ENCODE measurements at places on chromosomes 12 and 14.

- DNase-seq, result no peak
Measured at GRCh38 chr14:54048311-54048710, 91.7 kb upstream of the BMP4 start.

DNA sequence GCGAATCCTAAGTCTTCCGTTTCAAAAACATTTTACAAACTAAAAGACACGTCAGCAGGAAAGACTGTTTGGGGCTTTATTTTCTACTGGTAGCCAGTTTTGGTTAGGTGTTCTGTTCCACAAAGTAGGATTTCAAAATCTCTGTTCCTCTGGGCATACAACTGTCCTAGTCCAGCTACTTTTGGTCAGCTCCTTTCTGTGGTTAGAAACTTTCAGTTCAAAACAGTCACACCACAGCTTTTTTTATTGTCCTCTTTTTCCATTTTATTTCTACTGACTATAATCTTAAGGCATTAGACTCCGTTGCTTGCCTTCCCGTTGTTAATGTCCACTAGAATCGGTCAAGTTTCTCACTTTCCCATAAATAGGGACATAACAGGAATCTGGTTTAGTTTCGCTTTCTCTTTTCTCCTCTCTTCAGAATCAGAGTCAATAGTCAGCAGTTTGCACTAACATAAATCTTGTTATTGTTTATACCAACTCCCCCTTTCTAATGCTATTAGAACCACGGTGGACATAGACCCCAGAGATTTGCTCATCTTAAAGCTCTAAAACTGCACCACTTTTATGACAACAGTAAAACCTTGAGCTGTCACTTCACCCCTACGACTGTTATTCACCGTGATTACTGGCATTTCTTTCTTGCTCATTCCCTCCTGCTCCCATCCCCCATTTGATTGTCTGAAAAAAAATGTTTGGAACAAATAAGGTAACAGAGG is 41.5 kb upstream of the NPAS3 start:
- DNase-seq, result no peak

GRCh38 chr12:50932787-50933280 is 19.5 kb upstream of the HIGD1C start:
- DNase-seq, result no peak

DNA sequence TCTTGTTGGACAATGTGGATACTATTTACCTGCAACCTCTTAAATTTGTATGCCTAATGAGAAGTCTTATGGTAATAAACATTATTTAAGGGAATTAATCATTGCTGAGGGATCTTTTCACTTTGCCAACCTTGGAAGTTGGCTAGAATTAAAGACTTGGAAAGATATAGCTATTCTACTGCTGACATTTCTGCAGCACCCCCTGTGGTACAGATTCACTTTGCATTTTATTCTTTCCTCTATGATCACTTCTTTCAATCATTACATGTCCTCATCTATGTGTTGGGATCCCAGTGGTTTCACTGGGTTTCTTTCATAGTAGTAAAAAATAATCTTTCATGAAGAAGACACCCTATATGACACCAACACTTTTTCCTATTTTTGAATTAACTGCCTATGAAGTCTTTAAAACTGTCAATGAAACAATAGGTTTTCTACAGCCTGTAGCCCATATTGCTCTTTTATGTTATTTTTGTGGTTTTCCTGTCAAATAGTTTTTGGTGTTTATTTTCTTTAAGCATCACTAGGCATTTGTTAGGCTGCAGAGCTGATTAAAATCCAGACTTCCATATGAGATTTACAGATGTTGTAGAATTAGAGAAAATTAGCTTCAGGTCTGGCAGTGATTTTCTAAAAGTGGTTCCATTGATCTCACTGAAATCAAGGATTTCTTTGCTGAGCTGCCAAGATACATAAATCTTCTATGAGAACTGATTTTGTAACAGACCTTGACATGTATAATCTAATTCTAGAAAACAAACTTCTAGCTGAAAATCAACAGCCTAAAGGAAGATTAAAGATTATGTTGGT is 256.1 kb downstream of the NAV3 start:
- no peak for DNase-seq

DNA sequence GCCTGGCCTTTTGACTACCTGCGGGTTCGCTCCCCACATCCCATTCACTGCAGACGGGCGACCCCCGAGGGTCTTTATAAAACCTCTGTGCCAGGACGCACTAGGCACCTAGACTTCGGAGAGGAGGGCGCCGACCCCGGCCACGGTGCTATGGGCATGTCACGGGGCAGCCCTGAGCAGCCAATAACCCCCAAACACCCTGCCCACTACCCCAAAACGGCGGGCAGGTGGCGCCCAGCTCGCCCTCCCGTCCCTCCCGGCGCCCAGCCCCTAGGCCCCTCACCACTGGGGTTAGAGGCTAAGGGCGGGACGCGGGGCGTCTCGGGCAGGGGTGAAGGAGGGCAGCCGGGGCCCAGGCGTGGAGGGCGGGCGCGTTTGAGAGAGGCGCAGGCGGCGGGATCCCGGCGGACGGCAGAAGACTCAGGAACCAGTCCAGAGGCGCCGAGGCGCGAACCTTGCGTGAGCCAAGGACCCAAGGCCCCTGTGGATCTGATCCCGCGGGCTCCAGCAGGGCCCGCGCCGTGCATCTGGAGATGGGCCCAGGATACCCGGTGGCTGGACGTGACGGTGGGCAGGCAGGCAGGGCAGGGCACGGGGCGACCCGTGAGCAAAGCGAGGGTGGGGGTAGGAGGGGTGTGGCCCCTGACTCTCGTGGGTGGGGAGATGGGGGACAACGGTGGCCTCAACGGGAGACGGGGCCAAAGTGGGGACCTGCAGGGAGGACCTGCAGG is 11.1 kb downstream of the KRT85 start:
- DNase-seq, result no peak
